Right kidney (tissue), 9 donors: ENCODE measurements at places on chromosomes 5 and 9.

DNA sequence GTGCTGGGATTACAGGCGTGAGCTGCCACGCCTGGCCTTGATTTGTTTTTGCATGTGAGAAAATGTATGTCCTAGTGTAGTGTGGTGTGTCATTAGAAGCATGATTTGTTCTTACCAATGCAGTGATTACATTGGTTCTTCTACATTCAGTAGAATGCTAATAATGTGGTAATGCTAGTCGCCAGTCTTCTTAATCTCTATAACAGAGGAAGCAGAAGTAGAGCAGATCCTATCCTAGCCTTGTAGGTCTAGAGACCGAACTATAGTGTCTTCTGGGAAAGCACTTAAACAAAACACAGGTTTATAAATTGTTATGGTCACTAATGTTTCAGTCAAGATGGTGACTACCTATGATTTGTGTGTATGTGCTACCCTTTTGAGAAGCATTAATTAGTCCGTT lies 197.5 kb upstream of the DMRT1 start:
- DNase-seq: no peak

DNA sequence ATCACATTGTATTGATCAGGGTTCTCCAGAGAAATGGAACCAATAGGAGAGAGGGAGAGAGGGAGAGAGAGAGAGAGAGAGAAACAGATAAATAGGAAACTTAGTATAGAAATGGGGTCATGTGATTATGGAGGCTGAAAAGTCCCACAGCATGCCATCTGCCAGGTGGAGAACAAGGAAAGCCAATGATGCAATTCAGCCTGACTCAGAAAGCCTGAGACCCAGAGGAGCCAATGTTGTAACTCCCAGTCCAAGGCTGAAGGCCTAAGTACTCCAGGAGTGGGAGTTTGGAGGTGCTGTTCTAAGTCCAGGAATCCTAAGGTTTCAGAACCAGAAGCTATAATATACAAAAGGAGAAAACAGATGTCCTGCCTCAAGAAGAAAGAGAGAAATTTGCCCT lies 48.4 kb upstream of the ISOC1 start:
- DNase-seq: no peak

- DNase-seq: no peak
Observed at GRCh38 chr9:124087226-124087625, 75.7 kb downstream of the LHX2 start.

DNA sequence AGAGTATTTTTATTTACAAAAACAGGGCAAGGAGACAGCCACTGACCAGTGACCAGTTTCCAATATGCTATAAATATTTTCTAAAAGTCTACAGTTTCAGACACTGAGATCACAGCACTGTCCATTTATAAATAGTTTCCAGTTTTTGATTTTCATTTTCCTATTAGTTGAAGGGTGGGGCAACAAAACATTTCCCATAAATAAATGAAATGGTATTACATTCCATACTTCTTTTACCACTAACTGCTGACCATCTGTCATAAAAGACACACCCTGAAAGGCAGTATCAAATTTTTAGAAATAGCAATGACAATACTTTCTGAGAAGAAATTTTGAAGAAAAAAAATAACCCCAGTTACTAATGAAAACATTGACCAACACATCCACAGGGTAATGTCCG lies 126.7 kb downstream of the ARSB start:
- DNase-seq: no peak

GRCh38 chr9:123523001-123523400 lies 167.0 kb downstream of the CRB2 start:
- DNase-seq: no peak

DNA sequence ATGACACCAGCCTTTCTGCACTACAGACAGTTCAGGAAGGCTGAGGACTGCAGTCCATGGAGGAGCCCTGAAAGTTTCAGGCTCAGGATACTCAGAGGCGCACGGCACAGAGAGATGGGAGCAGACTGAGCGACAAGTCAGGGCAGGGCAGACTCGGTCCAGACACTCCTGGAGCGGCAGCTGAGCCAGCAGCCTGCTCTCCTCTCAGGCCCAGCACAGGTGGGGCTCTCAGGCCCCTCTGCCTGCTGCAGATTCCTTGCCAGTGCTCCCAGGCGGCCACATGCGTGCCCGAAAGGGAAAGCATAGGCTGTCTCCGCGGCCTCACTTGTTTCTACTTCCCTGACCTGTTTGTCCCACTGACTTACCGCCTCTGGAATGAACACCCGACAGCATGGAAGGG lies 228.3 kb downstream of the IRX2 start:
- no peak for DNase-seq

GRCh38 chr9:69601698-69602097 lies 70.5 kb downstream of the APBA1 start:
- DNase-seq: no peak

DNA sequence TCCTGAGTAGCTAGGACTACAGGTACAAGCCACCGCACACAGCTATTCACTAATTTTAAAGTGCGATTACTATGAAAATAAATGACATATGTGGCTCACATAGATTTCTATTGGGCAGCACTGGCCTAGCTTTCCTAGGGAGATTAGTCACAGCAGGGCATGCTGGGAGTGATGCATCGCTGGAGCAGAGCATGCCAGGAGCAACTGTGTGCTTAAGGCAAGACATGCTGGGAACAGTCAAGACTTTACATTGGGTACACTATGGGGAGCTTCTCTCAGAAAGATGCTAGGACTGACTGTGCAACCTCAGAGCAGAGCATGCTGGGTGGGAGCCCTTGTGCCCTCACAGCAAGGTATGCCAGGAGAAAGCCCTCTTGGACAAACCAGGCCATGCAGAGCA lies 9.3 kb downstream of the ST6GALNAC6 start:
- no peak for DNase-seq

DNA sequence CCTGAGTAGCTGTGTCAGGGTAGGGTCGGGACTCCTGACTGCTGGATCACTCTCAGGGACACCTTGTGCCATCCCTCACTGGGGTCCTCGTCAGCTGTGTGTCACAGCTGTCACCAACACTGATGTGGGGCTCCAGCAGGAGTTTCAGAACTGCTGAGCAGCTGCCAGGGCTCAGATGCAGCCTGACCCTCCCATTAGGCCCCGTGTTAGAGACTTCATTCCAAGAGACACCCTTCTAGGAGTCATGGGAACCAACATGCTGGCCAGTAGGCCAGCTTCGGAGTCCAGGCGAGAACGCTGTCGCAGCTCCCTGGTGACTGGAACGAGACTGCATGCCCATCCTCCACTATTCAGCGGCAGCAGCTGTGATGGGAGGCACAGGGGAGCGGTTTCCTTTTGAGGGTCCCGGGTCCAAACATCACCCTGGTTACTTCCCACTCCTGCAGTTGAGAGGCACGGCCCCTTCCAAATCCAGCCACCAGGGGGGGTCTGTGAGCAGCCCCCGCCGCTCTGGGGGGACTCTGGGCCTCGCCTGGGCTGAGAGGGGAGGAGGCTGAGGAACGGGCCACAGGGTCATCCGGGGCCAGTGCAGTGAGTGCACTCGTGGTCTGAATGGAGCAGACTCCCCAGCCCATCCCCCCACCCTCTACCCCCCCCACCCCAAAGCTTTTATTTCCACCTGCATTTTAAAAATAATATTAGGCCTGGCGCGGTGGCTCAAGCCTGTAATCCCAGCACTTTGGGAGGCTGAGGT lies 12.6 kb upstream of the TCF7 start:
- no peak for DNase-seq

DNA sequence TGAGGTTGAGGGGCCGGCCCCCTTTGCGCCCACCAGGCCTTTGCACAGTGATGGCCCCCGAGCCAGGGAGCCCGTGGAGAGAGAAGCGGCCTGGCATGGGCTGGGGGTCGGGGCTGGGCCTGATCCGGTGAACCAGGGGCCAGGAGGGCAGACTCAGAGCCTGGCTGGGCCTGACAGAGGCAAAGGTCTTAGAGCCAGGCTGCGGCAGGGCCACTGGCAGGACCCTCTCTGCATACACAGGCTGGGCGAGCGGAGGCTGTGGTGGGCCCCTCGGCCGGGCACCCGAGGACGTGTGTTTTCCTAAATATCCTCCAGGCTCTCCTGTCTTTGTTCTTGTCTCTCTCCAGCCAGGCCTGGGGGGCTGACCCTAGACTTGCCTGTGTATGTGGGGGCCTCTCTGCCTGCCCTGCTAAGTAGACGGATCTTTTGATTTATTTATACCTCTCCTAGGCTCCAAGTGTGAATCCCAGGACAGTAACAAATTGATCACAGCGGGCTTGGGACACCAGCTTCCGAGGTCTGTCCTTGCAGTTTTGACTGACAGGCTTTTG lies 933 bp downstream of the NEK6 start:
- DNase-seq: peak; percentile 78

DNA sequence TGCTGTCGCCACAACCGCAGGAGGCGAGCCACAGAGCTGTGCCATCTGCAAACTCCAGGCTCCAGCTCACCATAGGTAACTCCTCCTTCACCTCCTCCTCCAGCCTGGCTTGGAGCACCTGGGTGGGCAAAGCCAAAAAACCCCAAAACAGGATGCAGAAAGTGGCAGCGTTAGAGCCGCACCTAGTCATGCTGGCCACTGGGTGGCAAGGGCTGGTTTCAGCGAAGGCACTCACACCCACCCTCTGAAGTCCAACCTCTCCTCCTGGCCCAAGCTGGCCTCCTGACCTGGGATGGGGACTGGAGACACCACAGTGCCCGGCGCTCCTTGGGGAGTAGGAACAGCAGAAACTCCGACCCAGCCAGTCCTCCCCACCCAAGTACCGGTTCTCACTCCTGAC lies 28.7 kb upstream of the ZNF354B start:
- DNase-seq: no peak
